Adipocyte (in vitro differentiated cells): ENCODE measurements at places on chromosomes 2 and 18.

- DNase-seq = no peak
Measured at GRCh38 chr2:242057379-242058040, 188.0 kb downstream of the RTP5 start.

- peak; percentile 46 for DNase-seq
Measured at GRCh38 chr2:107393516-107393915, 433.2 kb upstream of the RGPD4 start.

GRCh38 chr18:74128159-74128558, 19.5 kb downstream of the FBXO15 start:
- DNase-seq = no peak

GRCh38 chr2:225670111-225670974, 270.8 kb downstream of the NYAP2 start:
- DNase-seq = peak; percentile 88

DNA sequence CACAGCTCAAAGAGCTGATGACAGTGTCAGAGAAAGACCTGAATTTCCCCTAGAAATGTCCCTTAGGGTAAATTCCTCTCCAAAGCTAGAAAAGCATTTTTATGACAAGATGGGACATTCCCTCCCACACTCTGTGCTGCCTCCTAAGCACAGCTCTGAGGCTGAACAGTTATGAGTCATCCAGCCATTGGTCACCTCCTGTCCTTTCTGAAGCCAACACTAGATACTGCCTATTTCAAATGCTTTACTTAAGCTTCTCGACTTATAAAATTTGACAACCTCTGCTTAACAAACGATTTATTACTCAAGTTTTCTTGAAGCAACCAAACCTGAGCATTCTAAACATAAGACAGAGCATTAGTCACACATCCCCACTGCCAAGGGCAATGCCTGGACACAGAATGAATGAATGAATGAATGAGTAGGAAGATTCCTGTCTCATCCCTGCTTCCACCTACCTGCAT, 35.4 kb downstream of the B4GALT6 start:
- peak; percentile 1 for DNase-seq

GRCh38 chr2:65737452-65738011, 305.1 kb upstream of the SPRED2 start:
- no peak for DNase-seq

DNA sequence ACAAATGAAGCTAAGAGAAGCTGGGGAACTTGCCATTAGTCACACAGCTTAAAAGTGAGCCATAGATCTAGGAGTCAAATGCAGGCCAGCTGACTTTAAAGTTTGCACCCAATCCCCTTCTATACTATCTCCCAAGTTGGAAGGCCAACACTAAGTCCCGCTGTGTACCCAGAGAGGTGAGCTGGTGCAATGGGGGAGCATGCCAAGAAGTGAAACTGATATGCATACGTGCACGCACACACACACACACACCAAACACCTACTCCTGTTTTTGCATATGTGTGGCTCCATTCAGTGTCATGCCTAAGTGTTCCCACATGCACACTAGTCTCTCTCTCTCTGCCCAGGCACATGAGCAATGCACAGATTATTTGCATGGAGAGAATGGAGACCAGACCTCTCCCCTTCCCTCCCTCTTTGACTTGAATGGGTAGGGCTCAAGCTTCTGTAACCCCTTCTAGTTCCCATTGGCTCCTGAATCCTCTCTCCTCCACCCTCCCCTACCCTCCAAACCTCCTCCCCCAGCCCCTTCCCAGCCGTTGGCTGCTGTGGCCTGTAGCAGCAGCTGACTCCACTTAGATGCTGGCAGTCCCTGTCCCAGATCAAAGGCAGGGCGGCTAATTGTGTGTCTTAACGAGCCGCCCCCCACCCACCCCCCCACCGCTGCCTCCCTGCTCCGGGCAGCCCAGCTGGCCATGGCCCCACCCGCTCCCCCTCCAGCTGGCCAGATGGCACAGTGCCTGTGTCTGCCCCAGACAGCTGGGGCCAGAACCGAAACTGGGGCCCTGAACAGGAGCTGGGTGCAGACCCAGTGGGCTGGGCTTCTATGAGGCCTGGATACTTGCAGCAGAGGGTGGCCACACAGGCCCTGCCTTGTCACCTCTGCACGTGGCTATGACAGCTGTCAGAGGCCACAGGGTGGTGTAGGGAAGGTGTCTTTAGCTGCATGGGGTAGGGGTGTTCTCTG, 5.6 kb downstream of the WNT10A start:
- no peak for DNase-seq

GRCh38 chr2:11437602-11438001, 28.4 kb downstream of the E2F6 start:
- DNase-seq = no peak

DNA sequence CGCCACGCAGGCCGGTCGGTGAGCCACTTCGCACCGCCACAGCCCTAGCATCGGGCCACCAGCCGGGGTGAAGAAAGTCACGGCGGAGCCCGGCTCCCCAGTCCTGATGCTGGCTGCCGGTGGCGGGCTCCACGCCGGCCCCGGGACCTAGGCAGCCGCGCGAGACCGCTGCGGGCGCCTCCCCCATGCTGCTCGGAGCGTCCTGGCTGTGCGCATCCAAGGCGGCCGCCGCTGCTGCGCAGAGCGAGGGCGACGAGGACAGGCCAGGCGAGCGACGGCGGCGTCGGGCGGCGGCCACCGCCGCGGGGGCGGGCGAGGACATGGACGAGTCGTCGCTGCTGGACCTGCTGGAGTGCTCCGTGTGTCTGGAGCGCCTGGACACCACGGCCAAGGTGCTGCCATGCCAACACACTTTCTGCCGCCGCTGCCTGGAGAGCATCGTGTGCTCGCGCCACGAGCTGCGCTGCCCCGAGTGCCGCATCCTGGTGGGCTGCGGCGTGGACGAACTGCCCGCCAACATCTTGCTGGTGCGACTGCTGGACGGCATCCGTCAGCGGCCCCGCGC, 433 bp downstream of the SH3RF3 start:
- DNase-seq = peak; percentile 55

DNA sequence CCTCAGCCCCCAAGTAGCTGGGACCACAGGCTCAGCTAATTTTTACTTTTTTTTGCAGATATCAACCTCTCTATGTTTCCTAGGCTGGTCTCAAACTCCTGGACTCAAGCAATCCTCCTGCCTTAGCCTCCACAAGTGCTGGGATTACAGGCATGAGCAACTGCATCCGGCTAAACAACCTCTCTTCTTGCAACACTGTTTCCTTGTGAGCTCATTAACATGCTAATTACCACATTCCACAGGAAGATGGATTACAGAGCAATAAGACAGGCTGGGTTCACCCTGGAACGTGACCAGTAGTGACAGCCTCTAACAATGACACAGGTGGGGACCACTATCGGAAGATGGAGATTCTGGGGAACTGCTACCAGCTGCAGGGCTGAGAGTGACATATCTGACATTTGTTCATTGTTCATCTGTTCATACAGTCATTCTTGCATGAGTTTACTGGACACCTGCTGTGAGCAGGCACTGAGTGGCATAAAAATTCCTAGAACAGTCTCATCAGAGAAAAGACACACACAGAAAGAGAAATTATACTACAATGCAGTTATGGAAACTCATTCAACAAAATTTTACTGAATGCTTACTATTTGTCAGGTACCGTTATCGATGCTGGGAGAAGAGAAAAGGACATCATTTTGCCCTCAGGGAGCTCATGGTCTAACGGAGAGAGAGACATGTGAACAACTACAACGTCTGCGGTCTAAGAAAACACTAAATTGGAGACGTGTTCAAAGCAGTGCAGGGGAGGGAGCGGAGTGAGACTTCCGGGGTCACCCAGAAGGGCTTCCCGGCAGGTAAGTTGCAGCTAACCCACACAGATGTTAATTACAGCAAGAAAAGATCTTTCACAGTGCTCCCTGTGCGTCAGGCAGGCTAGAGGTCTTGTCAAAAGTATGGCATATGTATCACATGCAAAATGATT, 37.6 kb downstream of the PROC start:
- DNase-seq = no peak

DNA sequence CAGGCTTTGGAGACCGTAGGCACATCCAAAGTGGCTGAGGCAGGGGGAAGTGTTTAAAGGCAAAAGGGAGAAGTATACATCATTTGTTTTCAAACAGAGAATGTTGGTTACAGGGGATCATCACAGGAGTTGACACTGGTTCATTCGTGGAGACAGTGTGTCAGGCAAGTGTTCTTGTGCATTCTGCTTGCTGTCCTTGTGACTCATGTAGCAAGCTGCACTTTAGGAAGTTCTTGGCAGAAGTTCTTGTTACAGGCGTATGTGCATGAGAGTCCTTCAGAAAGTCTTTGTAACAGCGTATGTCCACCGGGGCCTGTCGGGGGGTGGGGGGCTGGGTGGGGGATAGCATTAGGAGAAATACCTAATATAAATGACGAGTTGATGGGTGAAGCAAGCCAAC, 36.5 kb upstream of the B4GALT6 start:
- no peak for DNase-seq

DNA sequence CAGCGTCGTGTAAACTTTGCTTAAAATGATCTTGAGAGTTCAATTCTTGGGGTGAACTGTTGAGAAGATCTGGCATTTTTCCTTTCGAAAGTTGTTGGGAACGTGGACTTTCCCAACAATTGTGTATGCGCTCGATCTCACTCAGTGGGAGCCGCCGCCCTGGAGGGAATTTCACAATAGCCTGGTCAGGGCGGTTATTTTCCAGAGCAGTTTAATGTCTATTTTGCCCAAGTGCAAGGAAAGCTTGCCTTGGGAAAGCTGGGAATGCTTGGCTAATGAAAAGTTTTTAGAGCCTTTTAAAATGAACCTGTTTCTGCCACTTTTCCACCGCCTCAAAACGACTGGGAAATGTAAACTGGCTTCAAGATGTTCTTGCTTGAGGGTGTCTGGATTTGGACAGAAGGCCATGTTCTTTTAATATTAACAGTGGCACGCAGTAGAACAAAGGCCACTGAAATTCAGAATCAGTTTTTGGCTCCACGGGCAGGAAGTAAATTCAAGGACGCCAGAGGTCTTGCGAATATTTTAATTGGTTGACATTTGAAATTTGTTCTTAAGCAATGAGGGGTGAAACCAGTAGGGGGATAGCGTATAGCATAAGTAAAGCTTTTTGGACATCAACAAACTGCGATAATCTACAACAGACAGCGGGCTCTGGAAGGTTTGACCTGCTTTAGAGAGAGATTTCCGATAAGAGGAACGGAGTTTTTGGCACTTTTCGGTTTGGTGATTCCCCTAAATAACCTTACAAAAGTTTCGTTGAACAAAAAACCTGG, 1.2 kb downstream of the CFLAR start:
- peak; percentile 92 for DNase-seq

GRCh38 chr2:133676392-133677130, 108.3 kb upstream of the NCKAP5 start:
- DNase-seq = peak; percentile 67

- no peak for DNase-seq
Measured at GRCh38 chr2:224206816-224207215, 167.7 kb upstream of the SERPINE2 start.

GRCh38 chr18:49151482-49151881, 200.7 kb upstream of the SMAD7 start:
- DNase-seq = peak; percentile 53

- DNase-seq = no peak
Measured at GRCh38 chr2:128787616-128788015, 468.9 kb upstream of the HS6ST1 start.

GRCh38 chr2:73255907-73256617, 22.0 kb downstream of the CCT7 start:
- DNase-seq = no peak

DNA sequence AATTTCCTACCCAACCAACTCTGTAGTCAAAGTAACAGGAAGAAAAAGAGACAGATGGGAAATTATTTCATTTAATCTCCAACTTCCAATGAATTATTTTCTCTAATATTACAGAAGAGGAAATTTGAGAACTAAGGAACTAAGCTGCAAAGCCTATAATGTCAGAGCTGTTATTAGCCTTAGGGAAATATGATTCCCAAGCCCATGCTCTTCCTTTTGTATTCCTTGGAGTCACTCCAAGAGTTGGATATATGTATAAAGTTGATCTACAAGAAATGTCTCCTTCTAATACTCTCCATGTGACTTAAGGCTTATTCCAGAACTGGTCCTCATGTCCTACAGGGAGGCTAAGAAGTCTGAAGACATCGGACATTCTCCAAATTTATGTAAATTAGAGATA, 31.6 kb upstream of the VWC2L start:
- DNase-seq = peak; percentile 36

GRCh38 chr2:23542230-23542789, 157.3 kb downstream of the KLHL29 start:
- DNase-seq = no peak

DNA sequence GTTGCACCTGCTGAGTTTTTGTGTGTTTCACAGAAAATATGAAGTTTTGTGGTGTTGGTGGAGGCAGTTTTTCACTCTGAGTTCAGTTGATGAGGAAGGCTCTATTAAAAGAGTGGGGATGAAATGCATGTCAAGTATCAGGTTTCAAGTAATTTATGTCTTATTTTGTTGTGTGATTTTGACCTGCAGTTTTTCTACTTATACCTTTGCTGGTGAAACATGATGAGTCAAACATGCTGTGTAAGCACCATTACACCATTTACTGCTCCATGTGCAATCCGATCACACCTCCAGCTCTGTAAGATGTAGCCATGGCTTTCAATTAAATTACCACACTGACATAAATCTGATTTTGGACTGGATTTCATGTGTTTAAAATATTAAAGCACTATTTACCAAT, 174.5 kb upstream of the ZEB2 start:
- no peak for DNase-seq

GRCh38 chr2:163269374-163270021, 430.9 kb upstream of the KCNH7 start:
- DNase-seq = peak; percentile 31

- no peak for DNase-seq
Measured at GRCh38 chr2:29262681-29263260, 147.6 kb downstream of the CLIP4 start.

- DNase-seq = peak; percentile 82
Measured at GRCh38 chr2:12931186-12931844, 214.6 kb downstream of the TRIB2 start.

GRCh38 chr2:7292154-7292691, 375.0 kb downstream of the RNF144A start:
- DNase-seq = peak; percentile 48

GRCh38 chr2:179561702-179562101, 297.1 kb upstream of the SESTD1 start:
- no peak for DNase-seq

GRCh38 chr18:55381277-55381676, 206.7 kb downstream of the TCF4 start:
- peak; percentile 71 for DNase-seq

GRCh38 chr2:26449278-26450030, 28.5 kb downstream of the OTOF start:
- no peak for DNase-seq

DNA sequence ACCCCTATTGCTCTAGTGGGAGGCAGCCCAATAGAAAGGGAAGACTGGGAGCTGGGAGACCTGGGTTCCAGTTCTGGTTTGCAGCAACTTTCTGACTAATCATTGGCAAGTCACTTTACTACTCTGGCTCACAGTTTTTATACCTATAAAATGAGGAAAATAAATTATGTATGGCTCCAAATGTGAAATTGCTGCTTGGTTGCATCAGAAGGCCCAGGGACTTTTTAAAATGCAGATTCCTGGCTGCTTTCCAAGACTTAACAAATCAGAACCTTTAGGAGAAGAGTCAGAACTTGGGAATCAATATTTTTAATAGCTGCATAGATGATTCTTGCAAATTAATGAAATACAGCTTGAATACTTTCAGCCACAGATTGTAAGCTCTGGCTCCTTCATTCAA, 943.9 kb downstream of the EPHA4 start:
- DNase-seq = peak; percentile 42

GRCh38 chr2:214839464-214839863, 30.0 kb upstream of the BARD1 start:
- no peak for DNase-seq

GRCh38 chr2:118975133-118975532, 33.1 kb downstream of the MARCO start:
- no peak for DNase-seq

GRCh38 chr2:17959833-17960232, 81.4 kb downstream of the KCNS3 start:
- DNase-seq = no peak
